Fibroblast of the aortic adventitia (primary cell): ENCODE measurements at places on chromosomes 2 and 18. TPM values are rescaled to one million over a fixed set of nuclear protein-coding genes. Genes with fewer than 3 reads are reported as not detected.

Gene CRIM1
- 100 and 108 TPM in 2 replicates for total RNA-seq

Gene CDH19
- total RNA-seq, result not detected in 2 replicates

Gene GKN1
- total RNA-seq, result not detected in 2 replicates

Gene TSPYL6
- total RNA-seq, result 0.25 TPM in 1 of 2 replicates, not detected in the other

Gene SLC5A7
- total RNA-seq, result not detected in 2 replicates

Gene RAB27B
- total RNA-seq, result 1.7 and 38.0 TPM in 2 replicates

Gene ALLC
- total RNA-seq, result not detected in 2 replicates

Gene GALNT5
- total RNA-seq, result 11.4 and 38.3 TPM in 2 replicates

Gene KIF5C
- total RNA-seq, result 0.09 TPM in 1 of 2 replicates, not detected in the other

Gene RAMP1
- 3.1 and 3.4 TPM in 2 replicates for total RNA-seq

Gene EML6
- 0.49 and 2.8 TPM in 2 replicates for total RNA-seq

Gene HOXD13
- total RNA-seq, result not detected in 2 replicates

Gene CFAP65
- total RNA-seq, result not detected in 2 replicates

Gene MAP3K20
- 53.1 and 68.2 TPM in 2 replicates for total RNA-seq

Gene HAAO
- 0.90 and 5.4 TPM in 2 replicates for total RNA-seq

Gene HAT1
- 42.0 and 81.4 TPM in 2 replicates for total RNA-seq

Gene MC5R
- not detected in 2 replicates for total RNA-seq

Gene RGPD4
- 0.16 TPM in 1 of 2 replicates, not detected in the other for total RNA-seq

Gene TBR1
- total RNA-seq, result not detected in 2 replicates

Gene LIPG
- total RNA-seq, result 2.7 and 3.2 TPM in 2 replicates

Gene CYBRD1
- 412 and 741 TPM in 2 replicates for total RNA-seq

Gene LIMS3
- total RNA-seq, result 5.6 and 6.1 TPM in 2 replicates

Gene AOX1
- total RNA-seq, result 23.6 and 84.0 TPM in 2 replicates

Gene RGPD8
- 16.4 and 22.1 TPM in 2 replicates for total RNA-seq

Gene CLIP4
- total RNA-seq, result 73.5 and 97.1 TPM in 2 replicates

Gene SMAD2
- total RNA-seq, result 58.7 and 118 TPM in 2 replicates

Gene SLC40A1
- 19.7 and 306 TPM in 2 replicates for total RNA-seq
